ENCODE measurements at places on chromosomes 4 and X. TPM values are rescaled to one million over a fixed set of nuclear protein-coding genes. Genes with fewer than 3 reads are reported as not detected.

Gene HHIP
- 6.2 TPM for total RNA-seq

Gene IQSEC2
- 4.8 TPM for total RNA-seq

Gene SYP
- total RNA-seq, result 0.66 TPM

Gene SLITRK4
- total RNA-seq, result 7.5 TPM

Gene UGT2B15
- total RNA-seq, result not detected

Gene ZFYVE28
- 16.1 TPM for total RNA-seq

Gene SEPSECS
- 7.0 TPM for total RNA-seq

Gene PTCHD1
- 0.31 TPM for total RNA-seq

Gene GLRB
- 6.2 TPM for total RNA-seq

Gene DGAT2L6
- not detected for total RNA-seq

Gene MID1IP1
- total RNA-seq, result 46.4 TPM

Gene PCDH19
- total RNA-seq, result 0.26 TPM

Gene MAGEB17
- not detected for total RNA-seq

Gene PNMA6A
- 0.62 TPM for total RNA-seq

Gene CD99
- total RNA-seq, result 327 TPM

Gene TREX2
- 3.5 TPM for total RNA-seq

Gene SYTL4
- total RNA-seq, result 2.9 TPM

Gene STK32B
- total RNA-seq, result 4.1 TPM

Gene CT45A5
- total RNA-seq, result not detected

Gene CXCL8
- total RNA-seq, result 2.1 TPM

Gene ARHGAP4
- 1.2 TPM for total RNA-seq

Gene NAP1L3
- total RNA-seq, result 18.6 TPM

Gene XAGE2
- total RNA-seq, result not detected

Gene MEPE
- not detected for total RNA-seq

Gene MAGEB2
- total RNA-seq, result not detected

Gene FGFBP1
- total RNA-seq, result not detected

Gene SPRY1
- 32.2 TPM for total RNA-seq

Gene GUCY1B1
- total RNA-seq, result 5.5 TPM

Gene FAM53A
- total RNA-seq, result 1.3 TPM

Gene ZNF157
- total RNA-seq, result 0.12 TPM

Gene ARHGAP36
- not detected for total RNA-seq

Gene LRCH2
- 6.8 TPM for total RNA-seq

Gene FAM47C
- not detected for total RNA-seq

Gene GATA1
- not detected for total RNA-seq

Gene SPANXA2
- not detected for total RNA-seq

Gene EFHC2
- total RNA-seq, result 0.13 TPM

Gene CC2D2A
- 29.5 TPM for total RNA-seq

Gene DCX
- total RNA-seq, result not detected

Gene RTL9
- total RNA-seq, result 0.06 TPM

Gene ASB9
- 1.6 TPM for total RNA-seq

Gene TAB3
- total RNA-seq, result 5.0 TPM

Gene TLR10
- not detected for total RNA-seq

Gene SLC16A2
- 5.0 TPM for total RNA-seq

Gene LDB2
- total RNA-seq, result 81.2 TPM

Gene CFP
- total RNA-seq, result 0.13 TPM

Gene C4orf17
- not detected for total RNA-seq

Gene TMEM185A
- 22.9 TPM for total RNA-seq

Data from aortic smooth muscle cell (primary cell).